ENCODE measurements at places on chromosomes 4 and X. TPM values are rescaled to one million over a fixed set of nuclear protein-coding genes. Genes with fewer than 3 reads are reported as not detected.

DNA sequence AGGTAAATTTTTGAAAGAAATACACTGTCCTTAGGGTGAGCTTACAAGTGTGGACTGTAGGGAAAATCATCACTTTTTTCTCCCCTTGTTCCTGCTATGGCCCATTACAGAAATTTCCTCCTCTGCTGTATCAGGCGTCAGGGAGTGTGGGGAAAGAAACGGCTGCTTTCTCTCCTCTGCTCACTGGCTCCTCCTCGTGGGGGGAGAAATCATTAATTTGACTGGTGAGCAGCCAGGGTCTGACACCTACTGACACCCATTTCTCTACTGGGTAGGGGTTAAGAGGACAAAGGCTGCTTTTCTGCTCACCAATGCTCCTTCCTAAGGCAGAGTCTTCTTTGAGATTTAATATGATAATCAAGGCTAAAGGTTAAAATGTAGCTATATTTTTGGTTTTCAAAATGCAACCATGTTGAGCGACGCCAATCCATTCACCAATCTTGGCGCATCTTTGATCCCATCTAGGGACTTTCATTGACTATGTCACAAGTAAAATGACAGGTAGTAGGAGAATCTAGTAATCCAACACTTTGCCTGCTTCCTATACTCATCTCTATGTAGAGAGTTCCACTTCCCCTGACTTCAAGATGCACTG is 25.1 kb downstream of the SETD7 start:
- DNase-seq: no peak

GRCh38 chr4:23083391-23083790 is 390.7 kb downstream of the GBA3 start:
- DNase-seq: no peak

GRCh38 chr4:151052785-151053184 is 37.7 kb upstream of the LRBA start:
- DNase-seq: no peak

GRCh38 chrX:10938365-10938923 is 172.7 kb upstream of the HCCS start:
- DNase-seq: no peak

DNA sequence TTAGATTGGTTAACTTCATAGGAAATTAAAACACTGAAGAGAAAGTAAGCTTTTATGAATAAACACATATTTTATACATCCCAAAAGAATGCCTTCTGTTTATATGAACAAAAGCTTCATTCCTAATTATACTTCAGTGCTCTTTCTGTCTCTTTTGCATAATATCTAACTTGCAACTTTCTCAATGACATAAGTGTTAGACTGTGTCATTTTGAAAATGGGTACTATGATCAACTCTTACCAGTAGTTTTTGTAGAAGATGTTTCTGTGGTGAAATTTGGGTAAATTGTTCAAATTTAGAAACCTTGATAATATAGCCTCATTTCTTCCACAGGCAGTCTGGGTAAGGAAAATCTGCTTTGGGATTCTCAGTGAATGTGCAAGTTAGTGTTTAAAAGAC is 991.4 kb downstream of the CCSER1 start:
- DNase-seq: no peak

- DNase-seq: no peak
Measured at GRCh38 chrX:118553042-118553710, 57.6 kb downstream of the DOCK11 start.

DNA sequence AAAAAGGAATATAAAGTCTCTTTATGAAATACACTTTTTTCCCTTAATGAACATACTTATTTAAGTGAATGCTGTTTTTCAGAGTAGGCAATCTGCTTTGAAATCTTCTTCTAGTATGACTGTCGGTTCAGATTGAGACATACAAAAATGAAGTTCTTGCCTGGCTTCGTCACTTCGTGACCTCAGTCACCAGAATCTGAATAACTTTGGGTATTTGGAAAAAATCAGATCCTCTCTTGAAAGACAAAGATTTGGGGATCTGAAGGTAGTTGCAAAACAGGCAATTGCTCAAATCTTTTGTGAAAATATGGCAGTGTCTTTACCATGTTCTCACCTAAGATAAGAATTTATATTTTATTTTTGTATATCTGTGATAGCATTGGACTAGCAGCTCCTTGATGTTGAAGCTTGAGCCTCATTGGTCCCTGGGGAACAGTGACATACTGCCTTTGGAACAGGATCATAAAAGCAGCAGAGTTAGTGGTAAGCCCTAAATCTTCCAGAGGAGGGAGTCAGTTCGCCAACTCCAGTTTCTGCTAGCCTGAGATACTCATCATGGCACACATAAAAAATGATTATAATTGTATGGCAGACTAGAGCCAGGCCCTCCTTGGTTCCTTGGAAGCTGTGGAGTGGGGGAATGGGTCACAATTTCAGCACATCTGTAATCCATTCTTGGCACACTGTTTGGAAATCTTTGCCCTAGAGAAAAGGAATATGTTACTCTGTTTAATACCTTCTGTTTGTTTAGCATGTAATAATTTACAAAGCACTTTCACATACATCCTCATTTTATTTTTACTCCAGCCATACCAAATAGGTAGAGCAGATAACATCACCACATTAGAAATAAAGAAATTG is 5.0 kb downstream of the ARFIP1 start:
- DNase-seq: no peak

Gene TCEAL3
- total RNA-seq: 103 TPM

DNA sequence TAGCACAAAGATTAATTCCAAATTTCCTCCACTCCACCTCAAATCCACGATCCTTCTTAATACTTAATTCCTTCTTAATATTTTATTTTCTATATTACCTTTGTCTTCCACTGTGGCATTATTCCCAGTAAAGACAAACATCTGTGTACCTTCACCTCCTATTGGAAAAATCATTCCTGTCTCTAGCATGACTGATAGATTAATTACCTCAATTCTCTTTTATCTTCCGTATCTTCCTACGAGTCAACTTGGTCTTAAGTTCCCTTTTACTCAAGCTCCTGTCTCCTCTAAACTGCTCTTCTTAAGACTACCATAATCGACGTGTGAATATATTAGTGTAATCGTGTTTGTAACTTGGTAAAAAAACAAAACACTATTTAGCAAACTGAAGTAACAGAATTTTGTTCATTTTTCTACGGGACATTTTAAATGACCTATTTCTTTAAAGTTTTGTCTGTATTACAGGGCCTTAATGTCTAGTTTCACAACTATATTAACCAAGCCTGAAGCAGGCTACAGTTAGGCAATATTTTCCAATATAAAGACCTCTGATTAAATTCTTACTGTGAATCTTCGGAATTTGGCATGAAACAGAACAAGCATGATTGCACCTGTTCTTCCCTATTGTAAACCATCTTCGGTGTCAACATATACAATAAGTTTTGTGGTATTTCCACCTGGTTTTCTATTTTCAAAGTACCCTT is 1.1 kb upstream of the USP38 start:
- no peak for DNase-seq

DNA sequence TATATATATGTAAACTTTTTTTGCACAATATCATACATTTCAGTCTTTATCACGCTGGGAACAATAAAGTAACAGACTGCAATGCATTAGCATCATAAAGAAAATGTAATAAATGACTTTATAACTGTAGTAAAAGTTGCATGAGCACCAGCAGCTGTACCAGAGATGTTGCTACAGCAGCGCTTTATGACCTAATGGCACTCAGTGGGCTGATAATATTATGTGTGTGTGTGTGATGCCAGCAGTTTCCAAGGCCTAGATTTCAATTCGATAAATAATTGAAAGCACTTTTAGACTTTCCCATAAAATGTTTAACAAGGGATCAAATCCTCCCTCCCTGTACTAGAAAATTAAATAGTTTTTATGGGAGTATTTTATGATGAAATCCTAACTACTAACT is 367.6 kb upstream of the AGA start:
- no peak for DNase-seq

DNA sequence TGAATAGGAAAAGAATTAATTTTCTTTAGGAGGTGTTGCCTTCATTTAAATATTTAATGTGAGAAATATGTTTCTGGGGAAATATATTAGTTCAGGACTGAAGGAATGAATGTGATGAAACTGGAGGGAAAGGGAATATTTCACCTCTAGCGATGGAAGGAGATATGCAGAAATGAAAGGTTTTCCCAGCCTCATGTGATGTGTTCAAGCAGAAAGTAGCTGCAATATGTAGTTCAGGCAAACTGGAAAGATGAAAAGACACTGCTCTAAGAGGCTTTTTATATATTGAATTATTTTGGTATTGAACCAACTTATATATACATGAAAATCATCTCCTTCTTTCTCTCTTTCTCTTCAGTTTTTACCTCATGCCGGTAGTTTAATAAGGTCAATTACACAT is 3.4 kb downstream of the GRID2 start:
- no peak for DNase-seq

Gene PABPC1L2A
- not detected for total RNA-seq

- no peak for DNase-seq
Measured at GRCh38 chr4:150874338-150875226, 140.5 kb downstream of the LRBA start.

DNA sequence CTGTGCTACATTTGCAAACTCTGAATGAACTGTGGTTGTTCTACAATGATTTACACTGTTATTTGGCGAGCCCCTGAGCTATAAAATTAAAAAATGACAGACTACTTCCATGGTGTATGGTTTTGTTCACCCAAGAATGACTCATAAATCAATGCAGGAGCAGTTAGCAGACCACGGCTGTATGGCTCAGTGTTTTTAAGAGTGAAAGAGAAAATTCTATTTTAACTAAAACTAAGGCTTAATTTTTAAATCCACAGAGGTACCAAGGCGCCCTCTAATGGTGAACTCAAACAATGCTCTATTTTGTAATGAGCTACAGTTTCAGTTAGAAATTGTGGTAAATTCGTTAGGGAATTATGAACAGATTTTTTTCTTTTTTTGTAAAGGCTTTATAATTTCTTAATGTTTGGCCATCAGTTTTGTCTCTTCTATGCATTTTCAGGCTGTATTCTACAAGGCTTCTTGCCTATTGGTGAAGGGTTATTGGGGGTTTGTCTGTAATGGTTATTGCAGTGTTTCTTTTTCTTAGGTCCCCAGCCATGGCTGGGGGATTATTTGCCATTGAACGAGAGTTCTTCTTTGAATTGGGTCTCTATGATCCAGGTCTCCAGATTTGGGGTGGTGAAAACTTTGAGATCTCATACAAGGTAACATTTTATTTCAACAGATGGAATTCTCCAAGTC is 32.5 kb downstream of the HMGB2 start:
- DNase-seq: no peak

DNA sequence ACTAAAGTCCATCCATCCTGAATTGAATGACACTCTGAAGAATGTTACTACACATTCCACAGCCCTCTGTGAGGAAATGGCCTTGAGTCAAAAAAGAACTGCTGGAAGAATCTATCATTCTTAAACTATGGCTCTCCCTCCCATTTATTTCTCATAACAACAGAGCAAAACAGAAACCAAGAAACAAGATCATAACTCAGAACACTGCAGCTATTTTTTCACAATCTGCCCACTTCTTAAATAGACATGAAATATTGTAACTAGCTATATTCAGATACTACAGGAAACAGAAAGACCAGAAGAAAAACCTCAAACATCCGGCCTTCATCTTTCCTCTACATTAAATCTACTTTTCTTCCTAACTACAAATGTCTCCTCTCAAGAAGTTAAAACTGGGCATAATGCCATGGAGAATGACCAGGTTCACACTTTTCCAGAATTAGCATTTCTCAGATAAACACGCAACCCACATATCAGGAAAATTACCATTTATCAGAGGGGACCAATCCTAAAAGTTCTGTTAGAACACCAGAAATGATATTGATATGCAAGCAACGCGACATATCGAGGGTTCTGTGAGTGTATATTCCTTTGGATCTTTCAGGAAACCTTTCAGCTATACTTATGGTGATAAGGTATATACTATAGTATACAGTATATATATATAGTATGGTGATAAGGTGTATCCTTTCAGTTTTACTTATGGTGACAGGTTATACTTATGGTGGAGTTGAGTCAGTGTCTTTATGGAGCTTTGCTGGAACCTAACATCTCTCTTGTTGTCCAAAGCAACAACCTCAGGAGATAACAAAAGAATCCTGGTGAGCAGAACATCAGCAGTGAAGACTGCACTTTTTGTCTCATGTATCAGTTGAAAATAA is 60.4 kb upstream of the IRF2 start:
- no peak for DNase-seq

DNA sequence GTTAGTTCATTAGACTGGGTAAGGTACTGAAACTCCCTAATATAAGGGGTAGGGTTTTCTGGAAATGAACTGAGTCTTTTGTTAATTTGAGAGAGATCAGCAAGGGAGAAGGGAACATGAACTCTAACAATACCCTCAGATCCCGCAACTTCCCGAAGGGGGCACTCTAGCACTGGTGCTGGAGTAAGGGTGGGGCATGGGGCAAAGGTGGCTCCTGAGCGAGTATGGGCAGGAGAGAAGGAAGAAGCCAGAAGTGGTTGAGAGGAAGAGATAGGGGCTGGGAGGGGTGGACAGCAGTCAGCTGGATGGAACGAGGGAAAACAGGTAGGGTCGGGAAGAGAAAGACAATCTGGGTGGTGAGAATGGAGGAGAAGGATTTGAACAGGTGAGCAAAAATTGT is 183.2 kb upstream of the MAGEE2 start:
- no peak for DNase-seq

Gene C1QTNF7
- total RNA-seq: 18.2 TPM

Gene FAM156A
- 55.7 TPM for total RNA-seq

DNA sequence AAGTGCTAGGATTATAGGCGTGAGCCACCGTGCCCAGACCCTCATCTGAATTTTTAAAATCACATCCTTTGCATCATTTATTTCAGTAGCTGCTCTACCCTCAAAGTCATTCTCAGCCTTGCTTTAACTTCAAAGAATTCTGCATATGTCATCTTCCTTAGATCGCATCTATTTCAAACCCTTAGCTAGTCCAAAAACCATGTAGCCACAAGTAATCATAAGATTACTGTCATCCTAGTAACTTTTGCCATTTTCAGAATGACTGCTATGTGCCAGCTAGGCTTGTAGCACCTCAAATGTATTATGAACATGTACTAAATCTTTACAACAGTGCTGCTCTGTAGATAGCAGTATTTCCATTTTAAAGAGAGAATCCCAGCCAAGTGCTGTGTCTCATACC is 45.5 kb upstream of the KLF3 start:
- DNase-seq: no peak

- DNase-seq: no peak
Measured at GRCh38 chr4:19486400-19486799, 765.3 kb upstream of the SLIT2 start.

- DNase-seq: no peak
Measured at GRCh38 chr4:168864821-168865541, 145.1 kb downstream of the CBR4 start.

DNA sequence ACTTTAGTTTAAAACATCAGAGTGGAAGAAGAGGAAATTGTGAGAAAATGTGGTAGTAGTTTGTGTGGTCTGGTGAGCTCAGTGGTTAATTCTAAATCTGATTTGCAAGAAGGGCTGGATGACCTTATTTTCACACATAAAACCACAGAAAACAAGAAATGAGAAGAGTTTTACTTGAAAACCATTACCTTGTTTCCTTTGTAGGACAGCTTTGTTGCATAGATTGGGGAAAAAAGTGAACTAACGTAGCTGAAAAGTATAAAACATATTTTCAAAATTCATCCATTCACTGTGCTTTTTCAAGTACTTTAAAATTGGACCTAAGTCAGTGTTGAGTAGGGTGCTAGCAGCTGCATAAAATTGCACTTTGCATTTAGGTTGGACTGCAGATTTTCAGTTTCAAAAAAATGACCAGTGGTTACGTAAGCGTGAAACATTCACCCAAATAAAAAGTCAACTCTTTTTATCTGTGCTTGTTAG is 211.3 kb downstream of the ARHGAP10 start:
- DNase-seq: no peak

Gene CLDN2
- total RNA-seq: not detected

- DNase-seq: no peak
Measured at GRCh38 chr4:55343887-55344286, 2.2 kb upstream of the SRD5A3 start.

All from thoracic aorta (tissue), 2 donors.